ENCODE measurements at places on chromosomes 7 and 10.
A peak's percentile ranks its signal among the peaks of the same experiment; 100 is the strongest.

DNA sequence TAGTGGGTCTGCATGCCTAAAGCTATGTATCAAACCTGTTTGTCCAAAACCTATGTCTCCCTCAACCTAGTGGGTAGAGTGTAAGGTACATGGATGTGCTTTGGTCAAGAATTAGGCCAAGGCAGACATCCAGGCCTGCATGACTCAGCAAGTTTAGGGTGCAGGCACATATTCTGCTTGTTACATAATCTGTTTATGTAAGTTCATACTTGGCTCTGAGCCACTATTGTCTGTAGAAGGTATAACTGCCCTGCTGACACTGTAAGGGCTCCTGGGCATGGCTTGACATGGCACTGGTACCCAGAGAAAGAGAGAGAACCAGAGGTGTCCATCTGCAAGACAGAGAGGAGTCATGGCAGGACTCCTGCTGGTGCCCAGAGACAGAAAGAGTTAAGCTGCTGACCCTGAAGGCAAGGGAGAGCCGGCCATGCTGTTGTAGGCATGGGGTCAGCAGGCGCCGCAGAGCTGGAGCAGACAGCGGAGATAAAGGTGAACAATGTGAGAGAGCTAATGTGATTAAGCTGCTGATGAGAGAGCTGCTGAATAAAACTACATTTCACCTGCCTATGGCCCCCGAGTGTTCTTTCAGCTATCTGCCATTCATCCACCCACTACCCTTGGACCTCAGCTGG is 118.5 kb upstream of the TMEM106B start:
- DNase-seq: no peak

GRCh38 chr10:91799612-91799975 is 1.4 kb downstream of the TNKS2 start:
- no peak for DNase-seq

GRCh38 chr7:107946451-107946850 is 55.5 kb downstream of the DLD start:
- DNase-seq: no peak

- DNase-seq: peak; percentile 74
These were observed 80.2 kb downstream of the RBM20 start for GRCh38 chr10:110724116-110724921.

DNA sequence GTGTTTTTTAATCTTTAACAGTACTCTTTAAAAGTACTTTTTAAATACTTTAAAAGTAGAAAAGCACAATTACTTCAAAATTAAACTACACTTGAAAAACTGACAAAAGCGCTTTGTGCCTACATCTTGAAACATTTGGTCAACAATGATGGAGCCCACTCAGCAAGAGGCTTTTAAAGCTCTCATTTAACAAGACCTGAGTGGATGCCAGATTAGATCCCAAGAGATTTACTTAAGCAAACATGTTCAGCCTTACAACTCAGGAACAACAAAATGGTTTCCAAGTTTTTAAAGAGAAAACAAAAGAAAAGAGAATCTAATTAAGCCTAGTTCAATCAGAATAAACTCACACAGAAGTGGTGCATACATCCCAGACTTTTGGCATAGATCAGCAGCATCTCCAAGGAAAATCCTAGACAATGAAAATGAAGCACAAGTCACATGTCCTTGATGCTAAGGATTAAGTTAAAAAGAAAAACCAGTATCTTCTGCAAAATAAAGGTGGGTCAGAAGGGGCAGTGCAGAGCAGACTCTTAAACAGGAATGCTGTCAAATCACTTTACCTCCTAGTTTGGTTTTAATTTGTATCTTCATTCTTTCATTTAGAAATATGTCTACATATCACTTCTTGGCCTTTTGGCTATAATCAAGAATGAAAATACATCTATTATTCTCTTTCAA is 26.2 kb downstream of the HIBADH start:
- no peak for DNase-seq

GRCh38 chr10:67912331-67912946 is 28.0 kb downstream of the SIRT1 start:
- DNase-seq: no peak

- no peak for DNase-seq
These were observed 57.2 kb downstream of the AKR1E2 start for GRCh38 chr10:4883079-4883739.

GRCh38 chr10:7192831-7193361 is 217.9 kb downstream of the SFMBT2 start:
- DNase-seq: no peak

- DNase-seq: peak; percentile 46
These were observed 652 bp downstream of the PCGF5 start for GRCh38 chr10:91220954-91221675.

DNA sequence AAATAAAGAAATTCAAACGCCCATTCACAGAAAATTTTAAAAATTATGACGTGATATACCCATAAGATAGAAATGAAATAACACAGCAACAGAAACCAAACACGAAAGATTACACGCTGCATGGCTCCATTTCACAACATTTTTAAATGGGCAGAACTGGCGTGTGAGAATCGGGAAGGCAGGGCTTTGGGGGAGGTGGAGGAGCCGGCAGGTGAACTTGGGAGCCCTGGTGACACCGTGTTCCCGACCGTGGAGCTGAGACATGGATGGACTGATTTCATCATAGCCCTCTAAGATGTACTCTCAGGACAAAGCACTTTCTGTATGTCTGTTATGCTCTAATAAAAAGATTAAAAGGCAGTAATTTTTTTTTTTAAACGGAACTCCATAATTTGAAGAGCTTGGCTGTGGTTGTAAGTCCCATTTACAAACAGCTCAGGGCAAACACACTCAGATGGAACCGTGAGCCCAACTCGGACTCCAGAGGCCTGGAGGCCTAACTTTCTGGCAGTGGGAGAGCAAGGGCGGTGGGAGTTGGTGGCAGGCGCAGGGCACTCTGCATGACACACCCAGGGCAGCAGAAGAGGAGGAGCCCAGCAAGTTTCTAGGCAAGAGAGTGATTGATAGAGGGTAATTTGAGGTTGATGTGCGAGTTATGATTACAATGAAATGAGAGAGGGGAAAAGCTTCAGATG is 203.4 kb downstream of the MAD1L1 start:
- DNase-seq: no peak

- no peak for DNase-seq
These were observed 125.7 kb downstream of the TSPAN12 start for GRCh38 chr7:120732256-120732655.

DNA sequence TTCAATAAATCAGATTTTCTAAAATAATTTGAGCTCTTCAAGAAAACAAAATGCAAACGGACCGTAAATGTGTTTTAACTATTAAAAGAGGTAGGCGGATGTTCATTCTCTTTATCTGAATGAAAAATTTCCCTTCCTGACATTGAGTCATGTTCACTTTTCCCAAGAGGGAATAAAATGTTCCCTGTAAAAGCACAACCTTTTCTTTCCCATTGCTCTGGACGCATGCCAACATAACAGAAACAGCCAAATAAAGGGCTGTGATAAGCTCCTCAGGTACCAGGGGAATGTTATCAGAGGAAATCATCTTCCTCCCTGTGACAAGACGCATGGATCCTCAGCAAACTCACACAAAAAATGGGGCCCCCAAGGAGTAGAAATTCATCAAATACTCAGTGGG is 251.8 kb downstream of the MTERF1 start:
- DNase-seq: no peak

- DNase-seq: no peak
These were observed 442.7 kb upstream of the POM121L12 start for GRCh38 chr7:52592698-52593097.

DNA sequence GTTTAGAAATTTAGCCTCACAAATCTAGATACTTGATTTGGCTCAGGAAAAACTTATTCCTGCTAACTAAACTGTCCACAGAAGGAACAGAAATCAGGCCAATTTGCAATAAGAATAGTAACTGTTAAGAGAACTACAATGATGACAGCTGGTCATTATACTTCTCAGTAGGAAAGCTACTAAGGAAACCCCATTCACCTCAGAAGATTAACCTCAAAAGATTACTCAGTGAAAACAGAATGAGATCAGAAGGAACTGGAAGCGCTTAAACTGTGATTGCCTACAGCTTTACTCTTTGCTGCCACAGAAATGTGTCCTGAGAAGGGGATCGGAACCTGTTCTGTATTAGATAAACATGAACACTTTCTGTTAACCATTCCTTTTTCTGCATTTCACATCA is 24.3 kb upstream of the DNAJB12 start:
- DNase-seq: no peak

DNA sequence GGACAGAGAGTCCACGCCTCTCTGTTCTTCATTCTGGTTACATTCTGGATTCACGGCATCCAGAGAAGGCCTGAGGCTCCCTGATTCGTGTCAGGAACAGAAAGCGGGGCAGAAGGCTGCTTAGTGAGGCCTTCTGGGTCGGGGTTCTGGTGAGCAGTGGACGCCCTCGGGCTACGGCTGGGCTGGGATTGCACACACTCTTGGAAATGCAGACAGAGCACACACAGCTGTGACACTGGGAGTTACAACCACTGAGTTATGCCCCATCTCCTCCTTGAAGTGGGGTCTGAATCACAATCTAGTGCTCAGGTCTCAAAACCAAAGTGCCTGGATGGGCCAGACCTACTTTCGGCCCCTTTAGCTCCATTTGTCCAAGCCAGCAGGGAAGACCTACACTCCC is 156.9 kb upstream of the GDF10 start:
- DNase-seq: no peak

DNA sequence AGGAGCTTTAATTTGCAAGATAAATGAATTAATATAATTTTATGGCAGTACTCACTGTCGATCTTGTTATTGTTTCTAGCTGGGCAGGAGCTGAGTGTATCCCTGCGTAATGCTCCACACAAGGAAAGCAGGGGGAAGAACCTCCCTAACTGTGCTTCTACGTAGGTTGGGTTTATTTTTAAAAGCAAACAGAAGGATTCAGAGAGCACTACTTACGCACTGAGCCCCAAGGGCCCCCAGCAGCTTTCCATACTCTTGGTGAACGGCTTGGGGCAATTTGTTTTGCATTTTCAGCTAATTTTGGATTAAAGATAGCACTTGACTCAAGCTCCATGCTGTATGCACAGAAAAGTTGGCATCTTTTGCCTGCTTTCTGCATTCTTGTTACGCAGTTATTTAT is 9.6 kb downstream of the DUSP5 start:
- DNase-seq: no peak

DNA sequence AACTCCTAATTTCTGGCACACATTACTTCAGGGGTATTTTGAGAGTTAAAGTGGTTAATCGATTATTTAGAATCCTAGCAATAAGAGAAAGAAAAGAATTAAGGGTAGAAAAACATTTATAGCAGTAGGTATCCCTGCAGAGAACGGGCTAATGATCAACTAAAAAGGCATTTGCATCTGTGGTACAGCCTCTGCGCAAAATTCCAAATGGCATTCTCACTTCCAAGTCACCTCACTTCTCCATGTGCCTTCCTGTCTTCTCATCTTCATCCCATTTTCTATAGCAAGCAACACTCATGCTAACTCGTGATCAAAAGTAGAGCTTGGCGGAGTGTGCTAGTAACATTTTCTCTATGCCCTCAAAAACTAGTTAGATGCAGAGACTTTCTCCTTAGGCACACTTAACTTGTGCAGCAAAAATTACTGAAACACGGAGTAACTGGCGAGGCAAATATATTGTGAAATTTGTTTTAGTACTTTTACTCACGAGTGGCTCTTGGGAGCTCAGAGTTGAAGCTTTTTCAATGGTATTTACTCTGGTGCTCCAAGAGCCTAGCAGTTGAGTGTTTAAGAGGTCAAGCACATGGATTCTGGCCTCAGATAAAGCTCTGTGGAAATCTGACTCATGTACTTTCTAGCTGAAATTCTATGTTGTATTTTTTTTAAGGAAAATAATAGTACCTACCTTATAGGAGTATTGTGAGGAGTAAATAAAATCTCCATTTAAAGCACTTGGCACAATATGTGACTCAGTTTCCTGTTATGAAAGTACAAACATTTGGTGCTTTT is 65.1 kb downstream of the MET start:
- no peak for DNase-seq

DNA sequence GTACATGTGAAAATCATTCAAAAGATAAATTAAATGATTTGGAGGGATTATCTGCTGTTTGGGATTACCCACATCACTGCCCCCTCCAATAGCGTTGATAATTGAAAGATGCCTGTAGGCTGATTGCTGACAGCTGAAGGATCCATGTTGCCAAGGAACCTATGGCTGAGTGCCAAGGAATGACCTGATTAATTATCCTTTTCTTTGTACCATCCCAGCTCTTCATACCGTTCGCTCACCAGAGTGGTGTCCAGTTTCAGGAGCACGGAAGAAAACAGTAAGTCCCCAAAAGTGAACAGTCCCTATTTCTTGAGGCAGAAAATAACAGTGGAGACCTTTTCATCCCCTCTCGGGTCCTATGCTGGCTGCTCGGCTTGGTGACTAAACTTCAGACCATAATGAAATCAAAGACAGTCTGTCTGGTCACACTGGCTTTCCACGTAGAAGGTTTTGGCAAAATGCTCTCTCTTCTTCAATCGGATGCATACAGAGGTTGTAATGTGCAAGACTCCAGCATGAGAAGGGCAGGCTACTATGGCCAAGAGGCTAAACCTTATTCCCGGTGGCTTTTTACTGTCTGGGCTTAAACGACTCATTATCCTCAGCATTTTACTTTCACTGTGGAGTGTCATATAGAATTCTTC is 108.8 kb downstream of the SPAG6 start:
- no peak for DNase-seq

DNA sequence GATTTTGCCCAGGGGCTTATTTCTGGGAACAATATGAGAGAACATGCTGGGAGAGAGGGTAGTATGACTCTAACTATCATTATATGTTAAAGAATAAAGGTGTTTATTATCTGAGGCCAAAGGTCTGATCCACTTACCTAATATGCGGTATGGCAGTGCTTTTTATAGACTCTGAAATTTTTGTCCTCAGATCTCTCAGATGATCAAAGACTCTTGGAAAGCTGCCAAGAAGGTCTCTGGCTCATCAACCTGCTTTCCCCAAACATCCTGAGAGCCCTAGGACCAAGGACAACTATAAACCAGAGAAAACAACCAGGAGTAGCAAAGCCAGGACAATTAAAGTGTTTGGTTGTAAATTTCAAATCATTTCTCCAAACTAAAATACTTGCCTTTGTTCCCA is 255.7 kb upstream of the LRRN3 start:
- peak; percentile 39 for DNase-seq

- DNase-seq: no peak
These were observed 115.2 kb upstream of the RAB18 start for GRCh38 chr10:27388761-27389399.

DNA sequence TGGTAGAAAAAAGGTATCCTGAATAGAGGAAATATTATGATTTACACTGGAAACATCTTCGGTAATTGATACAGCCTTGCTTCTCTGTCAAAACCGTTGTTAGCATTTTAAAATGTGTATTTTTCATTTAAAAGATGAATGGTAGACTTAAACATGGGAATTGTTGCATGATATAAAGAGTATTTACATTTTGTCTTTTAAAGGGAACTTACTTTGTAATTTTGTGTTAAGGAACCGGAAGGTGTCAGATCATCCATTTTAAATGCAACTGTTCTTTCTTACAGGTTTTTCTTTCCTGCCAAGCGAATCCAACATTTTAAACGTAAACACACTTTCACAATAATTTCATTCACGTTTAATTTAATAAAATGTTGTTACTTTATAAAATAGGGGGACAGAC is 1.8 kb upstream of the IGF2BP3 start:
- DNase-seq: peak; percentile 42
